Activated T-cell treated with anti-CD3 and anti-CD28 coated beads, Interleukin-2, amount 50 U/mL, for 72 hours (primary cell): ENCODE measurements at places on chromosomes 5 and 9. TPM values are rescaled to one million over a fixed set of nuclear protein-coding genes. Genes with fewer than 3 reads are reported as not detected.
A peak's percentile ranks its signal among the peaks of the same experiment; 100 is the strongest.

The MLANA gene
- total RNA-seq = not detected

The MOB3B gene
- 1.6 TPM for total RNA-seq

- H3K27ac ChIP-seq = peak overlapping the region; percentile 70
- H3K27me3 ChIP-seq = no peaks in the 10 kb centered on the region
- peaks cover 5% of the 10 kb centered on the region for H3K36me3 ChIP-seq
- peaks cover 41% of the 10 kb centered on the region for H3K4me1 ChIP-seq
Observed at GRCh38 chr5:154829181-154829588, 21.2 kb downstream of the FAXDC2 start.

DNA sequence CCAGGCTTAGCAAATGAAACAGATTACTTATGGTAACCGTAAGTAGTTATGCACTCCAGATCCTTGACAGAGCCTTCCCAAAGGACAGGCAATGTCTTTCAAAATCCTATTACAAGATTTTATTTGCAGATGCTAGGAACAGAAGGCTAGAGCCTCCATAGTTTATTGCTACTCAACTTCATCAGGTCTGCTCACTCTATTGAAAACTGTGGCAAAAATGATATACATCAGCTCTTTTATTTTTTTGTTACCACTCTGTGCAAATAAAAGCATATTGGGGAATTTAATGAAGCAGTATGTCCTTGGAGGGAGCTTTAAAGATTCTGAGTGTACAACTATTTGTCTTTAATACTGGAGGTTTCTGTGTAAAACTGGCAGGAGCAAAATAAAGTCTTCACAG, 46.5 kb downstream of the SLC44A1 start:
- H3K27ac ChIP-seq = no peak overlapping the region
- H3K36me3 ChIP-seq = no peaks in the 10 kb centered on the region
- H3K4me1 ChIP-seq = peaks cover 12% of the 10 kb centered on the region
- H3K4me3 ChIP-seq = no peak overlapping the region
- DNase-seq = no peak

GRCh38 chr5:131974956-131975726, 29.7 kb upstream of the MEIKIN start:
- peak overlapping the region; percentile 93 for H3K27ac ChIP-seq
- H3K4me1 ChIP-seq = peaks cover 48% of the 10 kb centered on the region
- H3K27me3 ChIP-seq = no peaks in the 10 kb centered on the region
- H3K36me3 ChIP-seq = peaks cover 2% of the 10 kb centered on the region

GRCh38 chr9:120891884-120892747, 15.1 kb upstream of the PHF19 start:
- peak overlapping the region; percentile 75 for H3K4me3 ChIP-seq
- peaks cover 90% of the 10 kb centered on the region for H3K4me1 ChIP-seq
- peak overlapping the region; percentile 100 for H3K27ac ChIP-seq
- no peaks in the 10 kb centered on the region for H3K27me3 ChIP-seq
